Dermis blood vessel endothelial cell (primary cell): ENCODE measurements at places on chromosomes 7 and 10. TPM values are rescaled to one million over a fixed set of nuclear protein-coding genes. Genes with fewer than 3 reads are reported as not detected.

DNA sequence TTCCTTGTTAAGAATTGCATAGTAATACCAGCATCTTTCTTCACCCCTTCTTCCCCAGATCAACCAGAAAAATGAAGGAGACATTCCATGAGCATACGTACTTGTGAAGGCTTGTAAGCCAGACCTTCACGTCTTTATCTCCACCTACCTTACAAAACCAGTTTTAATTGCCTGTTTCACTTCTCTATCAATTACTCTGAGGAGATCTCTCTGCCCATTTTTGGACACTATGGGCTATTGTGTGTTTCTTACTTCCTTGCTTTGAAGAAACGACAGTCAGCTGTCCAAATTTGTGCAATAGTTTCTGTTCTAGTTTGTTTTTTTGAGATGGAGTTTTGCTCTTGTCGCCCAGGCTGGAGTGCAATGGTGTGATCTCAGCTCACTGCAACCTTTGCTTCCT is 349.7 kb upstream of the MBL2 start:
- no peak for DNase-seq

DNA sequence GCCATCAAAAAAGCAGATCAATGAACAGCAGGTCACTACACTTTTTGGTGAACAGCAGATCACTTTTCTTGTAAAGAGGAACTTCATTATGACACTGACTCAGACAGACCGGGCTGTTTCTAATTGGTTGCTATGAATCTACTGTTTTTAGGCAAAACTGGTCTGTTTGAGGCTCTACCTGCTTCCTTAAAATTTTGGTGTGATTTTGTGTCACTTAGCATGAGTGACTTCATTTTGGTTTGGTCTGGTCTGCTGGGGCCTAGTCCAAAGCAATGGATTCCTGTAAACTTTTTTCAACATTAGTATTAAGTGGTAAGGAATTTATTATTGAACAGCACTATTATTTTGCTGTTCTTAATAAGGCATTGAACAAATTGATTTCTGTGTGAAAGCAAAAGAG is 41.8 kb upstream of the C10orf71 start:
- DNase-seq, result no peak

GRCh38 chr10:49735848-49736563 is 26.1 kb downstream of the OGDHL start:
- no peak for DNase-seq

DNA sequence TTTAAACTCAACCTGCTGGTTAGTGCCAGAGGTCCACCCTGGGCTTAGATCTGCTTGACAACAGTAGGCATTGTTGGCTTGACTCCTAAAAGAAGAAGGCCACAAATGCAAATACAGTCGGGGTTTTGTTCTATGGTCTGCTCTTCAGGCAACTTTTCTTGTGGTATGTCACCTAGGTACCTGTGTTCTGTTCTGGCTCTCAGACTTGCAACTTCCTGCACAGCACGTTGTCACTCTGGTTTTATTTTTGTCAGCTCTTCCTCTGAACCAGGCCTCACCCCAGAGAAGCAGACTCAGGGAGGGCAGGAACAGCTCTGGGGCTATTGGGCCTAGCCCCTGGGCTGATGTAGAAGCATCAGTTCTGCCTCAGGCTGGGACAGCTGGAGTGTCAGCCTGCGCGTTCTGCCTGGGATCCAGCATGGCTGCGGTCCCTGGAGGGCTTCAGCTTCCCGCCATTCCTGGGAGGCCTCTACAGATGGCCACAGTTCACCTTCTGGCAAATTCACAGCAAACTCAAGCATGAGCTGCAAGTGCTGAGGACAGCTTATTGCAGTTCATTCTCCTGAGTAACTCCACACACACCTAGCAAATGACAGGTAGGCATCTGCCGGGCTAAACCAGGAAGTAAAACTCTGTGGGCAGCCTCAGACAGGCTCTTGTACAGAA is 11.0 kb upstream of the PDCD4 start:
- no peak for DNase-seq

- DNase-seq, result no peak
Measured at GRCh38 chr10:78445308-78445707, 411.6 kb downstream of the RPS24 start.

GRCh38 chr7:69597278-69598076 is 798 bp upstream of the AUTS2 start:
- DNase-seq, result peak; percentile 7

DNA sequence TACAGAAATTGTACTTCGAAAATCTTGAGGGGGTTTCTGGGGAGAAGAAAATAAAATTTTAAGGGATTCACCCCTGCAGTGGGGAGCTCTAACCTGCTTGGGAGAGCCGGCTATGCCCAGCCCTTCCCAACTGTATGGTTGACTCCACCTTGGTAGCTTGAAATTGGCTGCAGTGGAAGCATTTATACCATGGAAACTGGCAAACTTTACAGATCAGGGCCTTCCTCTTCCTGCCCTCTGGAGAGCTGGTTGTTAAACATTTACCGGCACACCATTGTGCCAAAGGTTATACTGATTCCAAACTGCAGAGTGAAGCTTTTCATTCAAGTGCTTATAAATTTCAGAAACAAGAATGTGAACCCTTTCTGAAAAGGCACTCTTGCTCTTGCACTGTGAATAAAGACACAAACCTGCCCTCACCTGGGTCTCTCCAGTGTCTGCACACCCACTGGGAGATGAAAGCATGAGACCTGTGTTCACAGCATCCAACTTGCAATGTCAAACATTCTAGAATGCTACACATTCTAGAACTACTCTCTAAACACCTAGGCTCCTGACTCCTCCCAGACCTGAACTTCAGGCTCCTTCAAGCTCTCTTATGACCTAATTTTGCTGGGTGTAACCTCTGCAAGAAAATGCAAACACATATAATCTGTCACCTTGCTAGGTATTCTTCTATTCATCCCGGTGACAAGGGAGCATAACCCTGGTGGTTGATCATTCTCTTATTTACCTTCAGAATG is 44.7 kb downstream of the ABLIM1 start:
- peak; percentile 51 for DNase-seq

DNA sequence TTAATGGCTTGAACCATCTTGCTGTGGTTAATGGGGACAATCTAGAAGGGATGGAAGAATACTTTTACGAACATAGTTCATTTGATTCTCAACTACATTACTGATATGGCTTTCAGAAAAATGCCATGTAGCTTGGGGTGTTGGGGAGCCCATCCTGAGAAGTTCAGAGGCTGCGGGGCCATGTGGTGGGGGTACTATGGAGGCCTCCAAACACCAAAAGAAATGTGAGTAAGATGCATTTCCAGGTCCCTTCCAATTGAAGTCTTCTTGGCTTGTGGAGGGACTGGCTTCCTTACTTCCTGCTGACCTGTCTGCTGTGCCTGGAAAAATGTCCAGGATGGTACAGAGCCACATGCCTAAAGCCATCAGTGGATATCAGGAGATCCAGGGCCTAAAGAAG is 1.6 kb upstream of the MBL2 start:
- no peak for DNase-seq

DNA sequence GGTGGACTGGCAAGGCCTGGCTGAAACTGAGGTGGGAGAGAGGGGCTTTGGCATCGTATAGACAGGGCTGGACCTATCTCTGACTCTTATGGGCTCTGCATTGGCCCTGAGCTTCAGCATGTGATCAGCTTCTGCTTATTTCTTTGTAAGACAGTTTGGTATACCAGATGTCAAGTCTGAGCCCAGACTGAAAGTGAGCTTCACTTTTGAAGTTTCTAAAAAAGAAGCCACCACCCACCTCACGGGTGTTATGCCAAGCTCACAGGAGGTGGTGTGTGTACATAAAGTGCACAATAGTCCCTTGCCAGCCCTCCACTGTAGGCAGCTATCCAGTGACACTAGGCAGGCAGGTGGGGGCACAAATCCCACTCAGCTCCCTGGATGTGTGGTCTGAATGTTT is 68.7 kb upstream of the SEPHS1 start:
- DNase-seq, result no peak

- no peak for DNase-seq
Measured at GRCh38 chr10:126135941-126136595, 239.7 kb downstream of the FANK1 start.

DNA sequence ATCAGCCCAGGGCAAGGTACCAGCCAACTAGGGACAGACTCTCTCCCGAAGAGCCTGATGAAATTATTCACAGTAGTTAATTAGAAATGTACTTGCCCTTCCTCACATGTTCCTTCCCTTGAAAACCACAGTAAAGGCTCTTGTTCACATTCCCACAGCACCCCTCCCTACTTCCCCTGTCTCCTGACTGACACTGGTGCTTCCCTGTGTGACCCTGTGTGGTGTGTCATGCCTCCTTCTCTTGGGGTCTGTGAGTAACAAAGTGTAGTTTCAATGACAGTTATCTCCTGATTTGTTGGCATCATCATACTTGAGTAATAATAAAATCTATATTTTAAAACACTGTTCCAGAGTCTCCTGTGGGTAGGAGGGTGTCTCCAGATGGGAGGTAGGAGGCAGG is 209.7 kb downstream of the ABCA13 start:
- no peak for DNase-seq

GRCh38 chr7:130741331-130741995 is 7.5 kb upstream of the KLF14 start:
- no peak for DNase-seq

GRCh38 chr10:112797855-112798254 is 152.2 kb upstream of the TCF7L2 start:
- DNase-seq, result no peak

DNA sequence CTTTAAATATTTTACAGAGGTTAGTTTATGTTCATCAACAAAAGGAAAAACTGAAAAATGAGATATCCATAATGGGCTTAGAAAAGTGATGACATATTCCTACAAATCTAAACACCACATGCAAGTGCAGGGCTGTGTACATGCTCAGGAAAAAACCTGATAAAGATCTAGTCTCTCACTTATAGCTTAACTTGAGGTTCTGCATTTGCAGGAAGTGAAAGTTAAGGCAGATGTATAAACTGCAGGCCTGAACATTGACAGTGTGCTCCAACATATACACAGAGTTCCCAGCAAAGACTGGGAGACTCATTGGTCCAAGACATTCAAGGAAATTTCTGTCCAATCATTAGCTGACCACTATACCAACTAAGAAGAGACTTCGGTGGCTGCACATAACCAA is 63.8 kb upstream of the RET start:
- no peak for DNase-seq

DNA sequence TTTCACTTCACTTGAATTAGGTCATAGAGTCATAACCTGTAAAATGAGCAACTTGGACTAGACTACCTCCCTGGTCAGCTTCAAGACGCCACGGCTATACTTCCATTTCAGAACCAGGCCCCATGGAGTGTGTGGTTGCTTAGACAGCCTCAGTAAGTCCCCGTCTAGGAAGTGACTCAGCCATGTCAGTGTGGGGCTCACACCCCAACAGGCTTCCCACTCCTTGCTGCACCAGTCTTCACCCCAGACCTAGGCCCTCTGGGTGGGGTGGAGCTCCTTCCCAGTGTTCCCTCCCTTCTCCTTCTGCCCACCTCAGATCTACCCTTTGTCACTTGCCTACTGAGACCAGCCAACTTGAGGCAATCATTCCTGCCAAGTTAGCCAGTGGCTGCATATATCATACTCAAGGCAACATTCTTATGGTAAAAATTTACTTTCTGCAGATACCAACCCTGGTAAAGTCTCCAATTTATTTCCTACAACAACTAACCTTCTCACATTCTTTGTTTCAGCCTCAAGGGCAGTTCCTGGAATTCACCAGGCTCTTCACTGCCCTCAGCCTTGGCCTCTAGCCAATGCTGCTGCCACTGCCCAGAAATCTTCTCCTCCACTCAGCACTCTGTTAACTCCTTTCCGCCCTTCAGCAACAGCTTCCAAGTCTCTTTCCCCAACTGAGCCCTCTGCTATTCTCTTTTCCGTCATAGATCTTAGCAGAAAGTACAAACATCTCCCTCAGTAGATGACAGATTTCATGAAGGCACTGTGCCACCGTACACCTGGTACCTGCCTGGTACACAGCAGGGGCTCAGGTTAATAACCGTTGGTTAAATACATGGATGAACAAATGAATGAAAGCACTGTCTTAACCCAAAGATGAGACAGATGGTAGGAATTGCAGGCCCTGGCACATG is 31.3 kb upstream of the ZNRF2 start:
- DNase-seq, result no peak

DNA sequence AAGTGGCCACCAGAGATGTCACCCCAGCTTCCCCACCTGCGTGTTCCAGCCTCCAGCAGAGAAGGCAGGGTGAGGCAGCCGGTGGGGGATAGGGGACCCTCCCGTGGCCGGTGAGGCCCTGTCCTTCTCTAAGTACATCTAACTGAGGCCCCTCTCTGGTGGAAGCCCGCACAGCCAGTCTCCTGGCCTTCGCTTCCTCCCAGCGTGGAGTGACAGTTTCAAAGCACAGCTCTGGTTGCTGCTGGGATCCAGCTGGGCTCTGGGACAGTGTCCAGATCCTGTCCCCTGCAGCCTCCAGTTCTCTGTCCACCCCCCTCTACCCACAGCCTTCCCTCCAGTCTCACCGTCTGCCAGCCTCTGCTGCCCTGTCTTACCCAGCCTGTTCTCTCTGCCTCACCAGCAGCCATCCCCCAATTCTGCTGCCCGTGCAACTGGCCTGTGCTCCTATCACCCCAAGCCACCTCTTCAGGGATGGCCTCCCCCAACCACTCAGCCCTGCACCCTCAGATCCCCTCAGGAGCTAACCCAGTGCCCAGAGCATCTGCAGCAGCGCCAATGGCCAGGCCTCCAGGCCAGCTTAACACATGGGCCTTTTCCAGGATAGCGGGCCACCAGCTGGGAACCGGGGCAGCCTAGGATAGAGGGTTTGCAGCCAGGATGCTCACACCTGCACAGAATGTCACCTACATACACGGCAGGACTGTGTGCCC is 16.3 kb upstream of the SH2B2 start:
- DNase-seq, result no peak

DNA sequence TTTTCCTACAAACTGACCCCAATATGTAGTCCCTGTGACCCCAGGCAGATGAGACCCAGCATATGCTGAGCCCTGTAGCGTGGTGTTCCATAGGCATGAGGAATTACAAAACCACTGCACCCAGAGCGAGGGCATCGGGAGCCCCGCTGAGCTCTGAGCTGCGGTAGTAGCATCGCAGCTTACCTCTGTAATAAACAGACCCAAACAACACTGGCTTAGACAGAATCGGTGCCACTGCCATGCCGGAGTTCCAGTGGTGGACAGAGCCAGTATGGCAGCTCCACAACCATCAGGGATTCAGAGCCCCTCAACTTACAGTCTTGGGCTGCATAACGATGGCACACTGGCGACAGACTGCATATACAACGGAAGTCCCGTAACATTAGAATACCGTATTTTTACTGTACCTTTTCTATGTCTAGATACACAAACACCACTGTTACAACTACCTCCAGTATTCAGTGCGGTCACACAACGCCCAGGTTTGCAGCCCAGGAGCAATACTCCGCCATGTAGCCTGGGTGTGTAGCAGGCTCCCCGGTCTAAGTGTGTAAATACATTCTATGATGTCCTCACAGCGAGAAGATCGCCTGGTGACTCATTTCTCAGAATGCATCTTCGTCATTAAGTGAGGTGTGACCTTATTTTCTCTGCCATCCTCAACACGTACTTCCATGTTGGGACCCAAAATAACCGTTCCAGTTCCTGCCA is 68.8 kb downstream of the PROSER2 start:
- DNase-seq, result no peak

- DNase-seq, result no peak
Measured at GRCh38 chr7:41328544-41328943, 374.3 kb downstream of the INHBA start.

The MUC12 gene
- total RNA-seq, result not detected in 2 replicates

The PRRT4 gene
- not detected in 2 replicates for total RNA-seq

The TMEM139 gene
- 0.14 and 0.17 TPM in 2 replicates for total RNA-seq

The CADPS2 gene
- 69.4 and 83.7 TPM in 2 replicates for total RNA-seq

The DENND2A gene
- total RNA-seq, result 0.14 and 1.0 TPM in 2 replicates

The METTL27 gene
- total RNA-seq, result 0.70 and 3.2 TPM in 2 replicates

The PRPS1L1 gene
- 0.14 TPM in 1 of 2 replicates, not detected in the other for total RNA-seq

The TNS3 gene
- 11.7 and 13.6 TPM in 2 replicates for total RNA-seq

The STEAP2 gene
- total RNA-seq, result 1.4 and 1.7 TPM in 2 replicates

The TBX20 gene
- not detected in 2 replicates for total RNA-seq

The SFTPD gene
- total RNA-seq, result not detected in 2 replicates

The C1QL3 gene
- 0.17 and 0.33 TPM in 2 replicates for total RNA-seq
